ENCODE measurements at places on chromosomes 11 and 22. TPM values are rescaled to one million over a fixed set of nuclear protein-coding genes. Genes with fewer than 3 reads are reported as not detected.
A peak's percentile ranks its signal among the peaks of the same experiment; 100 is the strongest.

Gene SELENOH
- 94.3 TPM for total RNA-seq

- H3K4me1 ChIP-seq = peaks cover 7% of the 10 kb centered on the region
- no peaks in the 10 kb centered on the region for H3K36me3 ChIP-seq
- DNase-seq = no peak
- H3K27ac ChIP-seq = no peak overlapping the region
- H3K4me3 ChIP-seq = no peak overlapping the region
- H3K27me3 ChIP-seq = peaks cover 2% of the 10 kb centered on the region
These were observed 72.7 kb downstream of the TRIM29 start for GRCh38 chr11:120065176-120065575.

- no peak for DNase-seq
- no peaks in the 10 kb centered on the region for H3K4me1 ChIP-seq
- no peaks in the 10 kb centered on the region for H3K36me3 ChIP-seq
- no peaks in the 10 kb centered on the region for H3K27me3 ChIP-seq
- H3K27ac ChIP-seq = no peak overlapping the region
These were observed 224.8 kb upstream of the RAG2 start for GRCh38 chr11:36822829-36823228.

Gene TEX12
- total RNA-seq = not detected

GRCh38 chr11:102117472-102118113, 7.3 kb downstream of the YAP1 start:
- DNase-seq = peak; percentile 29
- peaks cover 65% of the 10 kb centered on the region for H3K4me1 ChIP-seq
- H3K36me3 ChIP-seq = peaks cover 11% of the 10 kb centered on the region
- no peaks in the 10 kb centered on the region for H3K27me3 ChIP-seq

Gene ANGPTL5
- not detected for total RNA-seq

GRCh38 chr22:37632174-37633088, 7.0 kb upstream of the SH3BP1 start:
- peaks cover 40% of the 10 kb centered on the region for H3K4me1 ChIP-seq
- H3K4me3 ChIP-seq = no peak overlapping the region
- H3K36me3 ChIP-seq = no peaks in the 10 kb centered on the region
- no peak for DNase-seq
- no peak overlapping the region for H3K27ac ChIP-seq
- no peaks in the 10 kb centered on the region for H3K27me3 ChIP-seq

DNA sequence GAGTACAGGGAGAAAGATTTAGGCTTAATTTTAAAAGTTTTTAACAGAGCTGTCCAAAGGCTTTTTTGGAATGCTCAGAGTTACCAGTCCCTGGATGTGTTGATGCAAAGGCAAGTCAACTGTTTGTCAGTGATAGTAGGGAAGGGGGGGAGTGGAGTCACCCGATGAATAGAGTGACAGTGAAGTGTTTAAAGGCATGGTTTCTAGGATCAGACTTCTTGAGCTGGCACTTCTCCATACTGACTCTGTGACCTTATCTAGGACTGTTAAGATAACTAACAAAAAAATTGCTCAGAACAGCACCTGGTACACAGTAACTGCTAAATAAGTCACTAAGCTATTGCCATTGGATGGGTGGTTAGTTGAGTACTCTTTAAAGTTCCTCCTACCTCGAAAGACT, 11.3 kb upstream of the RAG2 start:
- no peak overlapping the region for H3K4me3 ChIP-seq
- H3K36me3 ChIP-seq = no peaks in the 10 kb centered on the region
- H3K4me1 ChIP-seq = no peaks in the 10 kb centered on the region
- H3K27me3 ChIP-seq = no peaks in the 10 kb centered on the region

DNA sequence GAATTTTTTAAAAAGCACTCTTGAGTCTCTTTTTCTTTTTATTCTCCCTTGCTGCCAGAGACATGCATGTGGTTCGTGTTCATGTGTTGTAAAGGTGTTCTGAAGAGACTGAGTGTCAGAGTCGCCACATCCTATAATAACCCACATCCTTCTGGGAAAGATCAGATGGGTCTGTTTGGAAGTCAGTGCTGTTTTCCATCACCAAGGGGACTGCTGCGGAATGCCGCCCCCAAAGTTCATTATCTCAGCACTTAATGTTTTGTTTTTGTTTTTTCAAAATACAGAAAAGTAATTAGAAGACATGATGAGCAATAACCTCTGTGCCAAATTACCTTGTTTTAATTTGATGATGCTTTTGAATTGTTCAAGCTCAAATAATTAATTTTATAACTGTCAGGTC, 56.9 kb upstream of the EIF3M start:
- H3K4me1 ChIP-seq = peaks cover 2% of the 10 kb centered on the region
- H3K36me3 ChIP-seq = no peaks in the 10 kb centered on the region
- H3K27ac ChIP-seq = no peak overlapping the region
- H3K4me3 ChIP-seq = no peak overlapping the region

DNA sequence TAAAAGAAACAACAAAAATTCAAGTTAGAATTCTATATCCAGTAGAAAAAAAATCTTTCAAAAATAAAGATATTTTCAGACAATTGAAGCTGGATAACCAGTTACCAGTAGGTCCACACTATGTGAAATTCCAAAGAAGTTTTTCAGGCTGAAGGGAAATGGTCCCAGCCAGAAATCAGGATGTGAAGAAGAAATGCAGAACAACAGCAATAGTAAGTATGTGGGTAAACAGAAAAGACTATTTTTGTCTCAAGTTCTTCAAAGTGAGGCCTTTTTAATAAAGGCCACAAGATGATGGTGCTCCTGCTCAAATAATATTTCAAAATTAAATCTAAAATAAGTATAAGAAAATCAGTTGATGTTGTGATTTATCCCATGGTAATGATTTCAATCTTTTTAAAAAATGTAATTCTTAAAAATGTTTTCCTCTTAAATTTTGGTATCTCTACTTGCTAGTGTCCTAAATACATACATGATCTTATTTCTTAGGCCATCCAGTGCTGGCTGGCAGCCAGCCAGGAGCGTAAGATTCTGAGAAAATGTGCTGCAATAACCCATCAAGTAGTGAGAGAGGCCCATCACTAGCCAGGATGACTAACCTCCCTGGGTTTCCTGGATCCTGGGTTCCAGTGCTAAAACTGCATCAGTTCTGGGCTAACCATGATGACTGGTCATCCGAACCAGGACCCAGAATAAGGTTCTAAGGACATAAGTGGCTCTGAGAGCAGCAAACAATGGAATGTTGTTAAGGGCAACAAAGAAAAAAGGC, 15.6 kb upstream of the UCP3 start:
- peak; percentile 61 for DNase-seq
- H3K4me3 ChIP-seq = no peak overlapping the region
- H3K27me3 ChIP-seq = no peaks in the 10 kb centered on the region
- H3K36me3 ChIP-seq = no peaks in the 10 kb centered on the region
- H3K4me1 ChIP-seq = peaks cover 25% of the 10 kb centered on the region

GRCh38 chr11:87046824-87047223, 9.1 kb downstream of the TMEM135 start:
- DNase-seq = no peak
- no peaks in the 10 kb centered on the region for H3K27me3 ChIP-seq
- no peaks in the 10 kb centered on the region for H3K36me3 ChIP-seq
- H3K4me3 ChIP-seq = no peak overlapping the region

DNA sequence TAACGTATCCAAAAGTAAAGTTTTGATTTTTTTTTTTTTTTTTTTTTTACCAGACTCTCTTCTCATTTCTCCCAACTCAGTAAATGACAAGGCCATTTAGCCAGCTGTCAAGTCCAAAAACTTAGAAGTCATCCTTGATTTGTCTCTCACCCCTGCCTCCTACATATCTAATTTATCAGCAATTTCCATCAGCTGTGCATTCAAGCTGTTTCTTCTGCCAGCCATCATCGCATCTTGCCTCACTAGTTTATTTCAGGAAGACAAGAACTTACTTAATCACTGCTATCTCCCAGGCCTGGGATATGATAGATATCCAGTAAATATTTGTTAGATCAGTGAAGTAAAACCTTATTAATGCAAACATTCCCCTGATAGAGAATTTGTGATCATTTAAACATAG, 47.6 kb downstream of the SCGB1A1 start:
- no peaks in the 10 kb centered on the region for H3K27me3 ChIP-seq
- DNase-seq = no peak
- no peaks in the 10 kb centered on the region for H3K36me3 ChIP-seq

GRCh38 chr11:134405841-134406240, 6.2 kb downstream of the B3GAT1 start:
- H3K27me3 ChIP-seq = peaks cover 10% of the 10 kb centered on the region
- H3K4me3 ChIP-seq = no peak overlapping the region
- H3K36me3 ChIP-seq = no peaks in the 10 kb centered on the region
- DNase-seq = no peak
- no peak overlapping the region for H3K27ac ChIP-seq

Gene MRPL48
- total RNA-seq = 23.8 TPM

- DNase-seq = peak; percentile 78
- H3K27me3 ChIP-seq = no peaks in the 10 kb centered on the region
- no peak overlapping the region for H3K27ac ChIP-seq
These were observed 83.0 kb downstream of the TMPRSS5 start for GRCh38 chr11:113623114-113623513.

DNA sequence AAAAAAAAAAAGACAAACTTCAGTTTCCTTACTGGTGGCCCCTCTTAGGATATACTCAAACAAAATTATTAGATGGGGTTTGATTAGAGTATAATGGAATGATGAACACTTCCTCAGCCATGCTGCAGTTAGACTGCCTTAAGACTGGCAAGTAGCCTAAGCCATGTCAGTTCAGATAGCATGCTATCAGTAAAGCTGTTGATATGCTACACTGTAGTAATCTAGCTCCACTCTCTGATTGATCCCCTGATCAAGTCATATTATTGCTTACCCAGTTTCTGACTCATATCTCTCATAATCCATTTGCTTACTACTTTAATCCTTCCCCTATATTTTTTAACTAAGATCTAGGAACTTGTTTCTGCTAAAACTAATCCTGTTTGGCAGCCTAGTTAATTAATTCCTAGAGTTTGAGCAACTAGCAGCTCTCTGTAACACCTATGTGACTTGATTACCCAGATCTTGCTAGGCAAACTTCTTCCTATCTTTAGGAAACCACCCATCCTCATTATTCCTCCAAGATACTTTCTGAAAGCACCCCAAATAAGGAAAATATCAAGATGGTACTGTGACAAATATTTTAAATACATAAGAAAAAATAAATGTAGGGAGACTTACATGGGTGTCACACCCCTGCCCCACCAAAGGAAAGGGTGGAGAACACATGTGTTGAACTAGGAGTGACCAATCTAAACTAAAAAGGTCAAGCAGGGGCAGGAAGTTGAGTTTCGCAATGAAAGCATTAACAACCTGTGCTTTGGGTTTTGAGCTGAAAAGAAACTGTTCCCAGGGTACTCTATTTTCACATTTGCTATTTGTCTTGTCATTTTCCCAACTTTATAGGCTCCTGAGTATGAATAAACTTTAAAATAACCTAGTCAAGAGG, 43.2 kb downstream of the PIK3C2A start:
- H3K27ac ChIP-seq = no peak overlapping the region
- H3K4me1 ChIP-seq = no peaks in the 10 kb centered on the region

DNA sequence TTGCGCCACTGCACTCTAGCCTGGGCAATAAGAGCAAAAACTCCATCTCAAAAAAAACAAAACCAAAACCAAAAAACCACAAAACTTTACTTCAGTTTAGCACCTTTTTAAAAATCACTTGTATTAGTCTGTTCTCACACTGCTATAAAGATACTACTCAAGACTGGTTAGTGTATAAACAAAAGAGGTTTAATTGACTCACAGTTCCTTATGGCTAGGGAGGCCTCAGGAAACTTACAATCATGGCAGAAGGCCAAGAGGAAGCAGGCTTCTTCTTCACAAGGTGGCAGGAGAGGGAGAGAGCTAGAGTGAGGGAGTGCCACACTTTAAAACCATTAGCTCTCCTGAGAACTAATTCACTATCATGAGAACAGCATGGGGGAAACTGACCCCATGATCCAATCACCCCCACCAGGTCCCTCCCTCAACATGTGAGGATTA, 261.3 kb downstream of the TMEM135 start:
- H3K27ac ChIP-seq = no peak overlapping the region
- H3K27me3 ChIP-seq = no peaks in the 10 kb centered on the region
- DNase-seq = no peak
- no peak overlapping the region for H3K4me3 ChIP-seq
- no peaks in the 10 kb centered on the region for H3K36me3 ChIP-seq

DNA sequence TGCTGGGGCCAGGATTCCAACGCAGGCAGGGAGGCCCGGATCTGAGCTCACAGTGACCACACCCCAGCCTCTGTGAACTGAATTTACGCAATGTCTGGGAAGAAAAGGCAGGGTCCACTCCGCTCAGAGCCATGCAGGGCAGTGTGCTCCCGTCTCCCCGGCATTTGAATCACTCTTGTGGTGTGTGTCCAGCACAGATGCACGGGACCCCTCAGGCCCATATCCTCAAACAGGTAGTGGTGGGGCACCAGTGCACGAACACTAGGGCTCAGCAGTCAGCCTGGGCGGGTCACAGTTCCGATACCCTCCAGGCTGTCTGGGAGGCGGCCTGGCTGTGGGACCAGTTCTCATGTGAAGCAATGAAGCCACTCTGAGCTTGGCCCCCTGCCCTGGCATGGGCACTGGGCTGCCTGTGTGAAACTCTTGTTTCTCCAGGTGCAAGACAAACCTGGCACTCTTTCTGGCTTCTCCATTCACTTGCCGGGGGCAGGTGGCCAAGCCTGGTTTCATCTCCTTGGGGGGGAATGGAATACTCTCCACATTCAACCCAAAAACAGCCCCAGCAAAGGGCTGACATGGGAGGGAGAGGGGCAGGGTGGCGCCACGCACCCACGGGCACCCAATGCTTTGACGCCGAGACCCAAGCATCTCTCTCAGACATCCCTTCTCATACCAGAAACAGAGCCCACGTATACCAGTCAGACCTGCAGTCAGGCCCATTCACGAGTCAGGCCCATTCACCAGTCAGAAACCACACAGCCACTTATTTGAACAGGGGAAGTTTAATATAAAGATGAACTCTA, 14.3 kb downstream of the DHCR7 start:
- H3K4me1 ChIP-seq = no peaks in the 10 kb centered on the region
- no peaks in the 10 kb centered on the region for H3K27me3 ChIP-seq
- H3K27ac ChIP-seq = no peak overlapping the region
- DNase-seq = no peak
- peaks cover 4% of the 10 kb centered on the region for H3K36me3 ChIP-seq

Gene OTOG
- total RNA-seq = not detected

GRCh38 chr11:91243051-91243450, 981.6 kb upstream of the FAT3 start:
- H3K36me3 ChIP-seq = no peaks in the 10 kb centered on the region
- no peaks in the 10 kb centered on the region for H3K27me3 ChIP-seq
- H3K27ac ChIP-seq = no peak overlapping the region
- H3K4me3 ChIP-seq = no peak overlapping the region
- DNase-seq = no peak

- H3K36me3 ChIP-seq = no peaks in the 10 kb centered on the region
- H3K4me1 ChIP-seq = peaks cover 8% of the 10 kb centered on the region
- no peaks in the 10 kb centered on the region for H3K27me3 ChIP-seq
- no peak overlapping the region for H3K27ac ChIP-seq
These were observed 29.8 kb downstream of the NECTIN1 start for GRCh38 chr11:119699227-119699626.
